ENCODE measurements at places on chromosomes 5 and 9.

- no peak for DNase-seq
These were observed 183.2 kb downstream of the TMEM161B start for GRCh38 chr5:88085462-88085861.

GRCh38 chr5:79503794-79504495, 10.0 kb downstream of the HOMER1 start:
- no peak for DNase-seq

DNA sequence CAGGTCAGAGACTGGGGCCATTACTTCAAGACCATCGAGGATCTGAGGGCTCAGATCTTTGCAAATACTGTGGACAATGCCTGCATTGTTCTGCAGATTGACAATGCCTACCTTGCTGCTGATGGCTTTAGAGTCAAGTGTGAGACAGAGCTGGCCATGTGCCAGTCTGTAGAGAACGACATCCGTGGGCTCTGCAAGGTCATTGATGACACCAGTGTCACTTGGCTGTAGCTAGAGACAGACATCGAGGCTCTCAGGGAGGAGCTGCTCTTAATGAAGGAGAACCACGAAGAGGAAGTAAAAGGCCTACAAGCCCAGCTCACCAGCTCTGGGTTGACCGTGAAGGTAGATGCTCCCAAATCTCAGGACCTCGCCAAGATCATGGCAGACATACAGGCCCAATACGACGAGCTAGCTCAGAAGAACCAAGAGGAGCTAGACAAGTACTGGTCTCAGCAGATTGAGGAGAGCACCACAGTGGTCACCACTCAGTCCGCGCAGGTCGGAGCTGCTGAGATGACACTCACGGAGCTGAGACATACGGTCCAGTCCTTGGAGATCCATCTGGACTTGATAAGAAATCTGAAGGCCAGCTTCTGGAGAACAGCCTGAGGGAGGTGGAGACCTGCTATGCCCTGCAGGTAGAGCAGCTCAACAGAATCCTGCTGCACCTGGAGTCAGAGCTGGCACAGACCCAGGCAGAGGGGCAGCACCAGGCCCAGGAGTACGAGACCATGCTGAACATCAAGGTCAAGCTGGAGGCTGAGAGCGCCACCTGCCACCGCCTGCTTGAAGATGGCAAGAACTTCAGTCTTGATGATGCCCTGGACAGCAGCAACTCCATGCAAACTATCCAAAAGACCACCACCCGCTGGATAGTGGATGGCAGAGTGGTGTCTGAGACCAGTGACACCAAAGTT, 9.3 kb downstream of the NIPBL start:
- no peak for DNase-seq

DNA sequence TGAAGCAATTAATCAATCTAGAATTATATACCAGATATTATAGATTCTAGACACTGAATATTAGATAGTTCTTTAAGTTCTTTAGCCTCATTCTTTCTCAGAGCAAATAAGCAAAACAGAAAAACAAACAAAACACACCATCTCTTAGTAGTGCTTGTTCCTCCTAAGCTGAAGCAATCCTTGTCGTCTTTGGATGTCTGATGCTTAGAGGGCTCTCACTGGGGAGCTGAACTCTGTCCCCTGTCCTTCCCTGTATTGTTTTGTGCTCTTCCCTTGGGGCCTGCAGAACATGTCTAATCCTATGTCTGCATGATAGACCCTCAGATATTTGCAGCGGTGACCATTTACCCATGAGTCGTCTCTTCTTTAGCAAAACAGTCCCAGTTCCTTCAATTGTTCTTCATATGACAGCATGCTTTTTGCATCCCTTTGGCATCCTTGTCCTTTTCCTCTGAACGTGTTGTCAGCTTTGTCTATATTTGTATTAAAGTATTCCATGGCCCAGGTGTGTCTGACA, 114.3 kb downstream of the ARHGEF28 start:
- DNase-seq, result no peak

- DNase-seq, result no peak
These were observed 367.2 kb downstream of the RASEF start for GRCh38 chr9:82695704-82696103.

DNA sequence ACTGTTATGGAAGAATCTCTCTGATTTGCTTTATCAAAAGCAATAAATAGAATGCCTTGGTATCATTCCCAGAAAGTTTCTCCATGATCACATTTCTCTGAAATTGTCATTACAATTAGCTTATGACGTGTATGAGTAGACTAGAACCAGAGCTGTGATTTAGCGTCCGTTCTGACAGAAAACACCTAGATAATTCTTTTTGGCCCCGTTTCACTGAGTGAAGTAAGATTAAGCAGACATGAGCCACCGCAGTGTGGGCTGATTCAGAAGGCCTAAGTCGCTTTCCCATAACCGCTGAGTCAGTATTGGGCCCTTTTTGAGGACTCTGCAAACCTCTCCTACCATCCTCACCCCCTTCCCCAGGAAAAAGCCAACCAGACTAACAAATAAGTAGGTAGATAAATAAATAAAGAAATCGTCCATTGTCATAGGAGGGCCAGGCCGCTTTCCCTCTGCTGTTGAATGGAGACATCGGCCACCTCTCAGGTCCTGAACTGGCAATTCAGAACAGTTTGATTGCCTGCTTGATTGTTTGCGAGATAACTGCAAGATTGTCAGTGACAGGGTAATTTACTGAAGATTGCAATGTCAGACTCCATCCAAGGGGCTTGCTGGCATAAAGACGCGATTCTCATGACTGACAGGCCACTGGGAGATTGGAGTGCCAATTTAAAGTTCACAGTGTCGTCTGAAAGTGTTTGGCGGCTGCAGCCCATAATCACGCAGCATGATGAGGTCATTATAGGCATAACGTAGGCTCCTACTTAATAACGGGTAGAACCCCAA, 105.0 kb upstream of the WWC1 start:
- DNase-seq, result no peak

DNA sequence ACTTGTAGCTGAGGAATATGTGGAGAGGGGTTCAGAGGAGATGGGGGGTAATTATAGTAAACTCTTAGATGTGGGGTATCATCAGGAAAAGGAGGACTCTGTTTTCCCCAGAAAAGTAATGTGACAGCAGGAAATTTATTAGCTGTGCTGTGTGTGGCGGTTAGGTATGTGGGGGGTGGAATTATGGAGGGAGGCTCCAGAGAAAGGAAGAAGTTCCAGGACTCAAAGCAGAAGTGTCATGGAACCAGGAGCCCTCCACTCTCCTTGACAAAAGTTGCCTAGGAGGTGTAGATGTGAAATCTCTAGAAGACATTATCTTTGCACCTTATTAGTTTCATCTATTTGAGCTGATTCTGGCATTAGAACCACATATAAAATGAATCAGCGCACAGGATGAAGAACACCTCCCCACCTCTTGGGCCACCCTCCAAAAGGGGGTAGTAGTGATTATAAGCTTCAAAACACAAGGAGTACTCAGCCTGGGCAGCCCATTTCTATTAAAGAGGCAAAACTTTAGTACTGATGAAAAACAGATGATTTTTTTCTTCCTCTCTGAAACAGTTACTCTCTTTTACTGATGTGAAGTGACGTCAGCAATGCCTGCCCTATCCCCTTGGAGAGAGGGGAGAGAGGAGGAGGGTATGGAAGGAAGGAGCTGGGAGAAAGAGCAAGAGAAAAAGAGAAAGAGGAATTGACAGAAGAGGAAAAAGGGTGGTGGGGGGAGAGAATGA, 18.2 kb downstream of the NR2F1 start:
- no peak for DNase-seq

- DNase-seq, result no peak
These were observed 291.9 kb downstream of the ARL15 start for GRCh38 chr5:54018438-54018837.

DNA sequence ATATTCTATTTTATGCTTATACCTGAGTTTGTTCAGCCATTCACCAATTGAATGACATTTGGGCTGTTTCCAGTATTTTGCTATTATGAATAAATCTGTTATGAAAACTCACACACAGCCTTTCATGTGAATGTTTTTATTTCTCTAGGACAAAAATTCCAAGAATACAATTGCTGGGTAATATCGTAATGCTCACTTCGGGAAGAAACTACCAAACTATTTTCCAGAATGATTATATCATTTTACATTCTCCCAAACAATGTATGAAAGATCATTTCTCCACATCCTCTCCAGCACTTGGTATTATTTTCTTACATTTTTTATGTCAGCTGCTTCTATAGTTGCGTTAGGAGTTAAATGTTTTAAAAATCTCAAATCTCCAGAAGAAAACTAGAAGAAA, 58.3 kb upstream of the LHFPL2 start:
- no peak for DNase-seq

DNA sequence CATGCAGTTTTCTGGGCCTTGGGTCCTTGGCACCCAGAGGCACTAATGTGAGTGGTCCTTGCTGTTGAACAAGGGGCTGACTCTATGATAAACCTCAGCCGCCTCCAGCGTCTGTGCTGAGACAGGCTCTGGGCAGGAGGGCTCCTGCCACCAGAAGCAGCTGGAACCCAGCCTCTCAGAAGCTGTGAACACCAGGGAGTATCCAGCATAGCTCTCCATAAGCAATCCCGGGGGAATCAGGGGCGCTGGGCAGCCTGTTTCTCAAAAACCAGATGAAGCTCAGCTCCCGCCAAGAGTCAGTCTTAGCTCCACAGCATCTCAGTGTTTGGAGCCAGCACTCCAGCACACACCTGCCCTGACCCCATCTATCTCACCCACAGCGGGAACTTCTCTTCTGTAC, 170.2 kb downstream of the HSPA4 start:
- DNase-seq, result no peak

- DNase-seq, result no peak
These were observed 20.5 kb downstream of the ADGRD2 start for GRCh38 chr9:124470726-124471125.

- no peak for DNase-seq
These were observed 735 bp downstream of the PTGR1 start for GRCh38 chr9:111598733-111599091.

- DNase-seq, result no peak
These were observed 6.1 kb upstream of the FAM120AOS start for GRCh38 chr9:93459432-93459847.

GRCh38 chr5:78591972-78592700, 56.4 kb downstream of the LHFPL2 start:
- no peak for DNase-seq
